ENCODE measurements at places on chromosomes 3 and 15.

DNA sequence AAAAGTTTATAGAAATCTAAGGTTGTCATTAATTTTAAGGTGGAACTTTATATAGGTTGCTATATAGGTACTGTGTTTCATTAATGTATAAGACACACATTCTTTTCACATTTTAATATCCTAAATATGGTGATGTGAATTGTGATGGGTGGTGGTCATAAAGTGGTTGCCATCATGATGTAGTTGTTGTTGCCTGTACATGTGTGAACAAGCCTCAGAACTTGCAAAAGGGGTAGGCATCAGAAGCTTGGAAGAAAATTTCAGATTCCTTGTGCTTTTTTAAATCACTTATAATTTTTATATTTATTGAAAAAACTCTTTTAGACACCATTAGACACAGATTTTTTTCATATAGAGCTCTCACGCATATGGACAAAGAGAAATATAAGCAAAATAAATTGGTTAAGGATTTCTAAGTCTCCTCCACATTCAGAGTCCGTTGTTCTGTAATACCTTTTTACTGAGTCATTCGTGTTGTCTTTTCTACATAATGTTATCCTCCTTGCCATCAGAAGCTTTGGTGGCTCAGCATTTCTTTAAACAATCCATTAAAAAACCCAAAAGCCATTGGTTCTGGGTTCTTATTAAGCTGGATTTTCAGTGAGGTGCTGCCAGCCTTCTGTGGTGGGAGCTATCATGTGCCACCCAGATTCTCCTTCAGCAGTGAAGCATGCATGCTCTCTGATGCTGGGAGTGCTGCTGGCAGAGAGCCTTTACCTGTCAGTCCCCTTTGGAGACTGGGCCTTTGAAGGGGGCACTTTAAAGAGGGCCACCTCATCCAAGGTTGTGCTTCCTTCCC is 140.4 kb upstream of the GALNT15 start:
- no peak for DNase-seq

- no peak for DNase-seq
Observed at GRCh38 chr3:8657804-8658305, 13.3 kb upstream of the SSUH2 start.

DNA sequence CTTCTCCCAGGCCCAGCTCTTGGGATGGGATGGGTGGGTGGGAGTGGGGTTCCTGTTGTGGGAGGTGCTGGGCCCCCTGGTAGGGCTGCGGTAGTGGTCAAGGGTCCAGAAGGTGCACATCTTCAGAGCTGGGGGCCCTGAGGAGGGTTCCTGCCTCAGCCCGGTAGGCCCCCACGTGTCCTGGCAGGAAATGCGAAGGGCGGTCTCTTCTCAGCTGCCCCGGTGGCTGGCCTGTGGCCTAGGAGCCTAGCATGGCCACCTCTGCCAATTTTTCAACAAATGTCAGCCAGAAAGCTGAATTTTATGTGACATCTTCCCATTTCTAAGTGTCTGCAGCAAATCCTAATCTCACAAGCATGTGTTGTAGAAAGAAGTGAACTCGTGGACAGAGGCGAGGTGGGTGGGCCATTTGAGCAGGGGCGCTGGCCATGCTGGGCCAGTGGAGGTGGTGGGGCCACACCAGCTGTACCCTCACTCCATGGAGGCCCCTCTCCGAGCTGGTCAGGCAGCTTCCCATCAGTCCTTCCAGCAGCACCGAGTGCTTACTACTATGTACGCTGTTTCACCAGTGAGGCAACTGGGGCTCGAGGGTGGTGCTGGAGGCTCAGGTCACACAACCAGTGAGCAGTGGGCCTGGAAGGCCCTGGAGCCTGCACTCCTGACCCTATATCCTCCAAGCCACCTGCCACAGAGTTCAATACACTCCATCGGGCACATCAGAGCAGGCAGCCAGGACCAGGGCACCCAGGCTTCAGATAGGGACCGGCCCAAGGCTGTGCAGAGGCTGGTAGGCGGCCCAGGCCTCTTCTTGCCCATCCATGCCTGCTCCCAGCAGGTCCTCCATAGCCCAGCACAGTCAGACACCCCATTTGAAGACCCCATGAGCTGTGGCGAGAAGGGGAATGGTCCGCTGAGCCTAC is 23.2 kb downstream of the FBLN2 start:
- DNase-seq = no peak

DNA sequence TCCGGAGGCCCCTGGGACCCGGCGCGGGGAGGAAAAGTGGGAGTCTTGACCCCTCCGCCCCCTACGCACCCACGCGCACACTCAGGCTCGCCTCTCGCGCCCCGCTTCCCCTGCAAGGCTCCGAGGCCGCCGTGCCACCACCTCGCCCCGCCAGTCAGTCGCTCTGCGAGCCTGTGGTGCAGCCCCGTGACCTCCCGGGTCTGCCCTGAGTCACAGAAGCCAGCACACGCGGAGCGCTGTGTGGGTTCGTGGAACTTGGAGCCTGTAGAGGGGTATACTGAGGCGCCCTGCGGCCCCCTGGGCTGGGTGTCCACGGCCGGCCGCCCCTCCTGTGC is 380 bp upstream of the ALS2CL start:
- DNase-seq = no peak

GRCh38 chr15:87944050-87944449 is 312.5 kb downstream of the NTRK3 start:
- DNase-seq = no peak

GRCh38 chr15:82020625-82021394 is 25.0 kb downstream of the MEX3B start:
- no peak for DNase-seq

DNA sequence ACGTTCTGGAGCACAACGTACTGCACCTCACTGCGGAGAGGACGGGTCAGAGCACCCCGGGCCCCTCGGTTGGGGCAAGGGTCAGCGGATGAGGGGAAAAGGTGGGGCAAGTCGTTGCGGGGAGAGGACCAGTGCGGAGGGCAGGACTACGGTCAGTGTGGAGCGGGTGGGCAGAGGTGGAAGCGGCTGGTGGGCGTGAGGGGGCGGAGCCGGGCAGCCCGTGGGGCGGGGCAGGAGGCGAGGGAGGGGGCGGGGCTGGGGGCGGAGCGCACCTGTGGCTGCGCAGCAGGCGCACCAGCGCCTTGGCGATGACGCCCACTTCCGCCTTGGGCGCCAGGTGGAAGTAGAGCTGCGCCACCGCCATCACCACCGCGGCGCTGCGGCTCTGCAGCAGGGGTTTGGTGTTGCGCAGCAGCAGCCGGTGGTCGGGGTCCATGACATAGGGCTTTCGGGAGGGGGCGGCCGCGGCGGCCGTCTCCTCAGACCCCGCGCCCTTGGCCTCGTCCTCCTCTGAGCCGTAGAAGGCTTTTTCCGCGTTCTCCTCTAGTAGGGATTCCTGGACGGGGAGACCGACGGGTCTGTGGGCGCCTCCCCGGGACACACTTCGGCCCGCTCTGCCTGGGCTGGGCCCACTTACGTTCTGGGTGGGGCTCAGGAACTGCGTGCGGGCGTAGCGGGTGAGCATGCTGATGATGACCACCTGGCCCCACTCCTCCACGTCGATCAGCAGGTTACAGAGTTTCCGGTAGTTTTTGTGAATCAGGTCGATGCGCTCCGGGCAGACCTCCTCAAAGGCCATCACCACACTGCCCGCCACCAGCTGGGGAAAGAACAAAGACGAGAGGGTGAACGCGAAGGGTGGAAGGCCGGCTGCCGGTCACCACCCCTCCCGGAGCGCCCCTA is 29.2 kb downstream of the AP3B2 start:
- DNase-seq = no peak

- DNase-seq = no peak
Observed at GRCh38 chr3:162112719-162113118, 616.1 kb downstream of the OTOL1 start.

DNA sequence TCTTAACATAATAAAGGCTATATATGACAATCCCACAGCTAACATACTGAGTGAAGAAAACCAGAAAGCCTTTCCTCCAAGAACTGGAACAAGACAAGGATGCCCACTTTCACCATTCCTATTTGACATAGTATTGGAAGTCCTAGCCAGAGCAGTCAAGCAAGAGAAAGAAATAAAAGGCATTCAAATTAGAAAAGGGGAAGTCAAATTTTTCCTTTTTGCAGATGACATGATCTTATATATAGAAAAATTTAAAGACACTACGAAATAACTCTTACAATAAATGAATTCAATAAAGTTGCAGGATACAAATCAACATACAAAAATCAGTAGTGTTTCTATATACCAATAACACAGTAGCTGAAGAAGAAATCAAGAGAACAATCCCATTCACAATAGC is 42.2 kb upstream of the CP start:
- DNase-seq = no peak

DNA sequence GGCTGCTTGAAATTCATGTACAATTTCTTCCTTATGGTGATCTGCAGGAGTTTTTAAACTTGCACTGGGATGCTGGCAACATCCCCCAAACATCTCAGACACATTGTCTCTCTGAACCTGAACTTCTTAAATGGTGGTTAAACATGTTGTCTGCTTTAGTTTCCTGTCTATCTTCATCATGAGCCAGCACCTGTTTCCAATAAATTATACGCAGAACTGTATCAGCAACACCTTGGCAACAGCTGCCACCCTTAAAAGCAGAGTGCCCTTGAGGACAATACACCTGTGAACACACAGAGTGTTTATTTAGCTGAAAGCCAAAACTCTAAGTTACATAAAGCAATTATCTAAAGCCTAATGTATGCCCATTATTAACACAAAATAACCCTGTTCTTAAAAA is 242.9 kb downstream of the WNT5A start:
- no peak for DNase-seq

GRCh38 chr3:133369068-133369440 is 30.8 kb upstream of the BFSP2 start:
- no peak for DNase-seq

DNA sequence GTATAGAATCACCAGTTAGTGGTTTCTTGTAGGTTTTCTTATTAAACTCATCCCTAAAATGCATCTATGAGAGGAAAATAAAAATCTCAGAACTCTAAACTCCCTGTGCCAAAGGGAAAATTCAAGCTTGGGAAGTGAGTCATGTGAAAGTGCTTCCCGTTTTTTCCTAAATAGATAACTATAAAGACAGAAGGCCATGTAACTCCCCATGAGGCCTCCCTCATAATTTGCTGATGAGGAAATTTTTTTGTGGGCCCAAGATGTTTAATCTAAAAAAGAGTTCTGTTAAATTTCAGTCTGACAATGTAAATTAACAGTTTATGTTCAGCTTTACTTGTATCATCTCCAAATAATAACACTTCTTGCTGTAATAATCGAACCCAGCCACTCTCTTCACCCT is 1273.9 kb downstream of the OTOL1 start:
- no peak for DNase-seq

DNA sequence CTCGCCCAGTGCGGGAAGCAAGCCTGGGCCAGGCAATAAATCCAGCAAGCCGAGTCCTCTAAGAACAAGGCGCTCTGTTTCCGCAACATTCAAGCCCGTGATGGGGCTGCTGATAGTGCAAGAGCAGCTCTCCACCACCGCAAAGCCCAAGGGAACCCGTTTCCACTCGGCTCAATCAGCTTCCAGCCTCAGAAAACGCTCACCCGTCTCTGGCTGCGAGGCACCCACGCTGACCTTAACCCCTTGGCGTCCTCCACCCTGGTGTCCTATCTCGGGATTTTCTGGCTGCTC is 17.8 kb downstream of the SPATA12 start:
- DNase-seq = no peak

DNA sequence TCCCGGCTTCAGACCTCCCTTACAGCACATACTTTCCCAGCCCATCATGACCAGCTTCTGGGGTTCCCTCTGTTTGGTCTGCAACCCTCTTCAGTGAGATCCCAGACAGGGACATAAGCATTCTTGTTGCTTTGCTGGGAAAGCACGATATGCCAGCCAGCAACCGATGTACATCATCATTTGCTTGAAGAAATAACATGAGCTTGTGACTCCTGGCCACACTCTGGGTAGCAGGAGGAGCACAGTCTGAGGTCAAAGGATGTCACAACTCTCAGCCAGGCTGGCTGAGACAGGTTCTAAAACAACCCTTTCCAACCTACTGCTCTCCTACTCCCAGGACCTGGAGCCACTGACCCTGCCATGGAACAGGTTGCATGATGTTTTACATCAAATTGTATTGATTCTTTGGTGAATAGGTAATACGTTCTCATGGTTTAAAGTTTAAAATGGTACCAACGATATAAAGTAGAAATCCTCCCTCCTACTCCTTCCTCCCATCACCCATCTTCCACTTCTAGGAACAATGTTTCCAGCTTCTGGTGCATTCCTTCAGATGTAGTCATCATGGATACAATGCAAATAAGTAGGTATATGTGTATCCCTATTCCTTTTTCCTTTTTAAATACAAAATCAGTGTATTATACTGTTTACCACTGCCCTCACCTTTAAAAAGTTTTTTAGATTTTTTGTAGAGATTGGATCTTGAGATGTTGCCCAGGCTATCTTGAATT is 190.3 kb downstream of the OPA1 start:
- no peak for DNase-seq

DNA sequence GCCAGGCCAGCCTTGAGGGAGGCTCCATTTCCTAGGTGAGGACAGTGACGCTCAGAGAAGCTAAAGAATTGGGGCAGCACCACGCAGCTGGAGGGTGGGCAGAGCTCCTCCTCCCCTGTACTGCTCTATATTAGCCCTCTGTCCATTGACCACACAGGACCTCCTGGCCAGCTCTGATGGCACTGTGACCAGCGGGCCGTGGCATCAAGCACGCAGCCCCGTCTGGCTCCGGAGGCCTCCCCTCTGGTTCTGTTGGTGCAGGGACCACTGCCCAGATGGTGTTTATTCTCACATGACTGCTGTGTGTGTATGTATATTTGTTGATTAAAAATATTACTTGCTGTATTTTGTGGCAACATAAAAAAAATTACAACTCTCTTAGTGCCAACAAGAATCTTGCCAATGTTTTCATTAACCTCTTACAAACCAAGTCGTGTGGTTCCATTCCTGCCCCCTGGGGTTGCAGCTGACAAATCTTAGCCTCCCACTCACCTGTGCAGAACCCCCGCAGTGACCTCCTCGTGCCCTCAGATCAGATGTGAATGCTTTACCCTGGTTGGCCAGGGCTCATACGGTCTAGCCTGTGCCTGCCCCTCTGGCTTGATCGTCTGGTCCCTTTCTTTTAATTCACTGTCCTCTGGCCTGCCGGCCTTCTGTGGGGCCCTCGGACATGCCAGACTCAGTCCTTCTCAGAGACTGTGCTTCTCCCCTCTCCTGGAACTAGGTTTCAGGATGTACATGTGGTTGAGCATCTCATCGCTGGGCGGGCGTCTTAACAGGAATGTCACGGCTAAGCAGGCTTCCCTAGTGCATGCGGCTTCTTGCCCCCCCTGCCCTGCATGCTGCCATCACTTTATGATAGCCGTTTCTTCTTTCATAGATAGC is 14.8 kb downstream of the CHCHD6 start:
- DNase-seq = no peak

DNA sequence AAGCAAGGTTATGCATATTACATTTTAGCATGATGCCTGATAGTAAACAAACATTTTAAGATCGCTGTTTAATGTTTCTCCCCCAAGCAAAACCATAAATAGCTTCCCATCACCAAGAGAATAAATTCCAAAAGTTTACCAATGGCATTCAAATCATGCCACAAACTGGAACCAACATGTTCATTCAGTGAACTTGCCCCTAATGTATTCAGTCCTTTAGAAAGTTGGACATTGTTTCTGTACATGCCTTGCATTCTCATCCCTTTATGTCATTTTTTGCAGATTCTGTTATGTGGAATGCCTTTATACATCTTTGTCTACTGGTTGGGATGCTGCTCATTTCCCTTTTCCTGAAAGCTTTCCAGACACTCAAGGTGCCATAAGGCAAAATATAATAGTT is 105.5 kb downstream of the PYDC2 start:
- no peak for DNase-seq

- no peak for DNase-seq
Observed at GRCh38 chr15:85477061-85477460, 96.7 kb downstream of the AKAP13 start.

GRCh38 chr3:161096771-161097367 is 8.3 kb downstream of the B3GALNT1 start:
- DNase-seq = no peak

- no peak for DNase-seq
Observed at GRCh38 chr3:6439226-6439625, 421.7 kb upstream of the GRM7 start.

All from ascending aorta (tissue), 2 donors.